Posterior vena cava (tissue), 2 donors: ENCODE measurements at places on chromosomes 11 and 22. TPM values are rescaled to one million over a fixed set of nuclear protein-coding genes. Genes with fewer than 3 reads are reported as not detected.
A peak's percentile ranks its signal among the peaks of the same experiment; 100 is the strongest.

DNA sequence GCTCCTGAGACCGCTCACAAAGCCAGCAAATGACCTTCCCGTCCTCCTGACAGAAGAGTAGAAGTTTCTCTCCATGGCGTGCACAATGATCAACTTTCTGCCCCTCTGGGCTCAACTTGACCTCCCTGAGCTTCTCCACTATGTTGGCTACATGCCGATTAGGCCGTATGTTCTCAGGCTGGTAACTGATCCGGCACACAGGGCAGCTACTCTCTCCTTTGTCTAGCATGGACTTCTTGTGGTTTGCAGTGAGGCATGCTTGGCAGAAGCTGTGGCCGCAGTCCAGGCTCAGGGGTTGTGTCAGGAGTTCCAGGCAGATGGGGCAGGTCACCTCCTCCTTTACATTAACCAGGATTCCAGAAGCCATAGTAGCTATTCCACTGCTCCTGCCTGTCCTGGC lies 5.1 kb downstream of the TRIM5 start:
- no peak for DNase-seq

GRCh38 chr11:75766443-75767227 lies 1.9 kb upstream of the DGAT2 start:
- peak; percentile 58 for DNase-seq

The PNPLA5 gene
- total RNA-seq, result not detected

- no peak for DNase-seq
Measured at GRCh38 chr11:60482361-60482760, 10.2 kb upstream of the MS4A12 start.

DNA sequence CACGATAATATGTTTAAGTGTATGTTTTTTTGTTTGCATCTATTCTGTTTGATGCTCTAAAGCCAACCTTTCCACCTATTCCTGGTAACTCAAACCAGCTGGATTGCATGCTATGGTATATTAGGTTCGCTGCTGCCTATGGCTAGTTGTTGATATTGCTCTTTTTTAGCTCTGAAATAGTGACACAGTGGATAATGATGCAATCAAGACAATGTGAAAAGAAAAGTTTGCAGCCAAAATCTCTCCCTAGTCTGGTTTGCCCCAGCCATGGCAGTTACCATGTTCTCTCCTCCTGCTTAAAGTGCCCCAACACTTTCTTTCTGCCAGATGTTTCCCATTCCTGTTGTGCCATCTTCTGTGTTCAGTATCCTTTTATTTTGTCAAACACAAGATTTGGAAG lies 269.7 kb downstream of the DYNC2H1 start:
- no peak for DNase-seq

DNA sequence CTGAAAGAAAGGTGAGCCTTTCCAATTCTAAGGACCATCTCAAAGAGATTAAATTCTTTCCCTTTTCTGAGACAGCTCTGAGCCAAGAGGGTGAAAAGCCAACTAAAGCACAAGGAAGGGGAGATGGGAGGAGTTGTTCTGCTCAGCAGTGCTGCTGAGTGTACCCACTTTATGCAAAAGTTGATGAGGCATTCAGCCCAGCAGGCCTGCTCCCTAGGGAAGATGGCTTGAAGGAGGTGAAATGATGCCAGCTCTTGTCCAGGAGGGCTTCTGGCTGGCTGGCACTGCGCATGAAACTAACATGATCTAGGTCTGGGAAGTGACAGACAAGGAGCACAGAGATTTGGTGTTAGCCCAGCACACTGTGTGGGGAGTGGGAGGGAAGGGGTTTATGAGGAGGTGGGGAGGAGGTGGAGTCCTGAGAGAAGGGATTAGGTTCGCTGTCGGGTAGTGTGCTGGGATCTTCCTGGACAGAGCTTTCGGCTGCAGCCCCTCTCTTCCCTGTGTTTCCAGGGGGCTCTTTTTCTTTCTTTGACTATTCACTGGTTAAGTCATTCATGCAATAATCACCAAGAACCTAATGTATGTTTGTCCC lies 225.5 kb upstream of the NARS2 start:
- no peak for DNase-seq

The FUT4 gene
- 6.8 TPM for total RNA-seq

DNA sequence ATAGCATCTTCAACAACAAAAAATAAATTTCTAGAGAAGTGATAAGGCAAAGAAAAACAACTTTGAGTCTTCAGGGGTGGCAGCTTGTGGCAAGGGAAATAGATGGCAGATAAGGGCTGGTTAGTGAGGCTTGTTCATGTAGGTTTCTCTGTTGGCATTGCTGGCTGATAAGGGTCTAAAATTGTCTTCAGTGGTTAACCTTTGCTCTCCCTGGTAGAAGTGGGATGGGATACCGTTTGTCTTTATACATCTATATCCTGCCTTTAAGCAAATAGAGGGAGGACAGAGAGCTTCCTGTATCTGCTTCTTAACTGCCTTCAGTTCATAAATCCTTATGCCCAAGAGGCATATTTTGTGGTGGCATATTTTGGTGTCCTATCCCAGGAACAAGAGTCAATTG lies 57.1 kb downstream of the TRAF6 start:
- no peak for DNase-seq

- peak; percentile 87 for DNase-seq
Measured at GRCh38 chr22:32623943-32624342, 149.3 kb downstream of the FBXO7 start.

- peak; percentile 26 for DNase-seq
Measured at GRCh38 chr22:46308283-46308988, 11.8 kb downstream of the GTSE1 start.

DNA sequence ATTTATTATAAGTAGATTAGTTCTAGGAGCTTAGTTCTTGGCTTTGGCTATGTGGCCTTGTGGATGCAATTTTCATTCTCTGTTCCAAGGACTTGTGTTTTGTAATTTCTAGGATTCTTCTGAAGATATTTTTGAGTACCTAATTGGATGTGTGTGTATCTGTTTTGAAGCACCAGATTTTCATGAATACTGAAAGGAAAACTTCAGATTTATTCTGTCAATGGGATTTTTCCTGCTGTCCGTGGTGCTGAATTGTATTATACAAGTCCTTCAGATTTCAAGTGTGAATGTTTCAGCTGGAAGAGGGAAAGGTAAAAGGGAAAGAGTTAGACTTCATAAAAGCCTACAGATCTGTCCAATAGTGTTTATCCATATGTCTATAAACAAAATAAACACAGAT lies 18.2 kb upstream of the SYN3 start:
- DNase-seq, result no peak

DNA sequence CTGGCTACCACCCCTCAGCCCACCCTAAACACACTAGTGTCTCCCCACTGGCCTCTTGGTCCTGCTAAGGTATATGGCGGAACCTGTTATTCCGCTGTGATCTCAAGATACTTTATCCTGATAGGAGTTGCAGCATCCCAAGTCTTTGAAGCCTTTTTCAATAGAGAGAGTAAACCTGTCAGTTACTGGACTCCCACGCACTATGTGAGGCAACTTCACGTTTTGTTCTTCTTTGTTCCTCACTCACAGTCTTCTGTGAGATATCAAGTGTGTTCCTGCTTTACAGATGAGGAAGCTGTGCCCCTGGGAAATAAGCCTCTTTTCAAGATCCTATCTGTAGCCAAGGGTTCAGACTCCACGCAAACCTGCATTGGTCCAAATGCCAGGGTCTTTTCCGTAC lies 127.8 kb downstream of the MYO18B start:
- no peak for DNase-seq

The OR52E4 gene
- total RNA-seq, result not detected

- no peak for DNase-seq
Measured at GRCh38 chr11:61896665-61897386, 5.5 kb upstream of the FADS3 start.

DNA sequence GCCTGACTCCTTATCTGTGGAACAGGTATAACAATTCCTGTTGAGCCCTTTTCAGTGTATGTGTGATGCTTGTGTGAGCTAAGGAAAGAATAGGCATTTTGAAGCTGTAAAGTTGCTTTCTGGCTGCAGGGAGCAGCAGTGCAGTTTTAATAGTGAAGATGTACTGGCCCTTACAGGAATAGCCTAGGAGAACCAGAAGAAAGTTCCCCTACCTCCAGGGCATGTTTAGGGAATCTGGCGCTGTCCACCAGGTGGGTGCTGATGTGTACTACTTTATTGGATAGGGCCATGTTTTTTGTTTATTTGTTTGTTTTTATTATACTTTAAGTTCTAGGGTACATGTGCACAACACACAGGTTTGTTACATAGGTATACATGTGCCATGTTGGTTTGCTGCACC lies 11.5 kb downstream of the BMAL1 start:
- DNase-seq, result no peak

DNA sequence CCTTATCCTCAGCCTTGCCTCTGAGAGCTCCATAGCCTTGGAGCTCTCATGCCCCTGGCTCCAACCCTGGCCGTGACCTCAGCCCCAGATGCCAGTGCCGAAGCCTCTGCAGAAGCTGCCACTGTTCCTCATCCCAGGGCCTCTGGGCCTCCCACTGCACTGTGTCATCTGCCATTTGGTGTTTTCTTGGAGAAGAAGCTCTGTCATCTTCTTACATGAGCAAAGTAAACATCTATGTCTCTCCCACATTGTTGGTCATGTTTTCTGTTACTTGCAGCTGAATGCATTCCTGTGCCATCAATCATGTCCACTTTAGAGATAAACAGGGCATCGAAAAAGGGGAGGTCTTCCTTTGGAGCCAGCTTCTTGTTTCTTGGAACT lies 45.0 kb upstream of the FTH1 start:
- no peak for DNase-seq
